Retinal pigment epithelial cell (primary cell): ENCODE measurements at places on chromosomes 7 and 10.

DNA sequence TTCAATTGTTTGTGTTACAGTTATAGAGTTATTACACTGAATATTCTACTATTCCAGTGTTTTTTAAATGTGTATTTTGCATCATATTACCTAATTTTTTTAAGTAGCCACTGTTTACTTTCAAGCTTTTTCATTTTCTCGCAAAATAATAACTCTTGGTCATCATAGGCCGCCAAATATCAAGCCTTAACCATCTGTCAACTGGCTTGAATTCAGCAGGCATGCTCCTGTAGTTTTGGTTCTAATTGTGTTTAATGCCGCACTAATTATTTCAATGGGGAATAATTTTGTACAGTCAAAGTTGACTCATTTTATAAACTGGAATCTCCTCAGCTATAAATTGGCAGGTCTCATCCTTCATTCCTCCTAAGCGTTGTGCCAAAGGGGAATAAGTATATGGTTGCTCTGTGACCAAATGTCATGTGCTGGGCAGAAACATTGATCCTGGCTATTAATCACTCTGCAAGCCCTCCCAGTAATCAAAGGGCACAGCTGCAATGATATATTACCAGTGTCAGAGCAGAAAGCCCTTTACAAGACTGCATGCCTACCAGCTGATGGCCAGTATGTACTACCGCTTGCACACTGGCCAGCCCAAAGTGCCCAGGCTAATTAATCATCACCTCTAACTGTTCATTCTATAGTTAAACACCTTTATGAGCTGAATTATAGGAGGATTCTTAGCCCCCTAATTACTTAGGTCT lies 74.8 kb downstream of the SKAP2 start:
- DNase-seq = no peak

GRCh38 chr10:75014516-75015230 lies 96.8 kb upstream of the SAMD8 start:
- DNase-seq = no peak

DNA sequence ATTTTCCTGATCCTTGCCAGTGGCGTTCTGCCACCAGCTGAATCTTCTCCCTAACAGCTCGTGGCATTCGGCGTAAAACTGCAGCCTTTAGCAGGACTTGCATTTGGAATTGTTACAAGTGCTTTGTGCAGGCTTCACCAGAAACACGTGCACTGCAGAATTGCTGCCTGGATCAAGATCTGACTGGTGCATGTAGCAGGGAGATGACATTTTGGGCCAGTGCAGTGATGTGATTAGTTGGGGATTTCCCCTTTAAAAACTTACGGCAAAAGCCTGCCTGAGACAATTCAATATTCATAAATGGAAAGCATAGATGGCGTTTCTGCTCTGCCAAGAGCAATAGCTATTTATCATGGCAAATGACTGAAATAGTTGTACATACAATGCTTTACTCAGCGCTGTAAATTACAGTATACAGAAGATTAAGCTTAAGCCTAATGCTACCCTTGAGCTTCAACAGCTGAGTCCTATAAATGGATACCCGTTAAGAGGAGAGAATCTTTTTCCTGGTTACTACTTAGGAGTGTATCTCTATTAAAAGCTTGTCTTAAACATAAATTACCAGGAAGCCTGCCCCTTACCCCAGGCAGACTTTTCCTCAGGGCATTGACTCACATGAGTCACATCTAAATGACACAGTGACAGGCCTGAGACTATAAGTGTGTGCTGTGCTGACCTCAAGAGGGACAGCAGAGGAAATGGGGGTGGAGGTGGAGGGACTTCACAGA lies 106.3 kb downstream of the ATXN7L1 start:
- DNase-seq = no peak

- DNase-seq = no peak
Measured at GRCh38 chr7:155860461-155860839, 48.2 kb upstream of the SHH start.

DNA sequence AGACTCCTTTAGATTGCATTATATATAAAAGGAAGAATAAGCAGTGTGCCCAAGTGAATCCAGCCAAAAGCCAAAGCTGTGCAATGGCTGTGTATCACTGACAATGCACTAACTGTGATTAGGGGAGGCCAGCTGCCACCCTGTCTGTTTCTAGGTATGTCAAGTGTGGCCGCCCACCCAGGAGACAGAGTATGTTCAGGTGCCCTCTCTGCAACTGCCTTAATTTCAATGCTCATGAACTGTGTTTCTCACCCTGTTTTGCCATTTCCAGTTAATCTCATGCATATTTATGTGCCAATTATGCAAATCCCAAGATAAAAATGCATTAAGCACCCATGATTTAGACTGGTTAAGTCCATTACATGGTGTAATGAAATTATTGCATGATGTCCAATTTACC lies 159.4 kb downstream of the FRMD4A start:
- no peak for DNase-seq

DNA sequence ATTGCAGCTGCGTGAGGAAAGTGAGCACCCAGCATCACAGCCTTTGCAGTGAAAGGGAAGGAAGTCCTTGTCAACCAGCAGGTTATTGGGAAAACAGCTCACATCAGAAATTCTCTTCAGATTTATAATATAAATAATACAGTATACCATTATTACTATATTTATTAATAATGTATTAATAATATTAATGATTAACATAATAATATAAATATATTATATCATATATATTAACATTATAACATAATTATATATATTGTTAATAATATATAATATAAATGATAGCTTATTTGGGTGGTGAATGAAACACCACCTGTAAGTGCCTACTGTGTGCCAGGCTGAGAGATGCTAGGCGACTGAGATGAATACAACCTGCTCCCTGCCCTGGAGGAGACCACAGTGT lies 423.0 kb downstream of the TCERG1L start:
- no peak for DNase-seq
